GM23248 (cell line): ENCODE measurements at places on chromosomes 12 and 14.

DNA sequence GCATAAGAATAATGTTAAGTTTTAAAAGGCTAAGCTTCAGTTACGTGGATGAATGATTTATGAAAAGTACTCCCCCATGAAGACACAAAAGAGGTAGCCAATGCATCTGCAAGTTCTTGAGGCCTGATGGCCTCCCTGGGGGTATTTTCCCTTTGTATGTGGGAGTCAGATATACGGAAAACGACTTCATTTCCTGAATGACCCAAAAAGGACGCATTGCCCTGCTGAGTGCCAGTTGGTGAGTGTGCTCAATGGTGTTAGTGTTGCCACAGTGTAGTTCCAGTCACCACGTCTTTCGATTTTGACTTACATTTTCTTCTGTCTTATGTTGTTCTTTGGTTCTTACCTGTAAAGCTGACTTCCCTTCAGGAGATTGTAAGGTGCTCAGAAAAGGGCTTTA lies 8.0 kb downstream of the ETV6 start:
- DNase-seq: peak; percentile 30

DNA sequence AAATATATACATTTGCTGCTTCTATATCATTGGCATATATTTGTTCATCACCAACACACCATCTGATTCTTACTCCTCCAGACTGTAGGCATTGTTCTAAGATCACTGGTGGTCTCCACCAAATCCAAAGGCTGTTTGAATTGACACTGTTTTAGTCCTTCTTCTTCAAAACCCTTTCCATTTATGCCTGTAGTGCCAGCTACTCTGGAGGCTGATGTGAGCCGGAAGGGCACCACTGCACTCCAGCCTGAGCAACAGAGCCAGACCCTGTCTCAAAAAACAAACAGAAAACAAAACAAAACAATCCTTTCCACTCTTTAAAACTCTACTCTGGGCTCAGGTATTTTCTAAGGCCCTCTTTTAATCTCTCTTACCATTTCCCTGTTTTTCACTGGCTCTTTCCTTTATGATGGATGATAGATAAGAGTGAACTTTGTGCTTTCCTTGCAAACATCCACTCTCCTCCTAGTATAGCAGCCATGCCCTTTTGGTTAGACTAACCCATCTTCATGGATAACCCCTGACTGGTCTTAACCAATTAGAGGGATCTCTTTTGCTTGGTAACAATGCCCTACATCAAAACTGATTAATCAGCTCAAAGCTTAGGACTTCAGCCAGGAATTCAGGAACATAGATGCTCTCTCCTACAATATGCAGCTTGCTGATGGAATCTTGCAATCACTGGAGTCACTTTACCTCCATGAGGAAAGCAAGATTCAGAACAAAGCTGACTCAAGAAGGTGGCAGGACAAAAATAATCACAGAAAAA lies 24.9 kb downstream of the SPTSSA start:
- DNase-seq: no peak

- DNase-seq: no peak
These were observed 163.6 kb downstream of the BRMS1L start for GRCh38 chr14:35989736-35990135.

DNA sequence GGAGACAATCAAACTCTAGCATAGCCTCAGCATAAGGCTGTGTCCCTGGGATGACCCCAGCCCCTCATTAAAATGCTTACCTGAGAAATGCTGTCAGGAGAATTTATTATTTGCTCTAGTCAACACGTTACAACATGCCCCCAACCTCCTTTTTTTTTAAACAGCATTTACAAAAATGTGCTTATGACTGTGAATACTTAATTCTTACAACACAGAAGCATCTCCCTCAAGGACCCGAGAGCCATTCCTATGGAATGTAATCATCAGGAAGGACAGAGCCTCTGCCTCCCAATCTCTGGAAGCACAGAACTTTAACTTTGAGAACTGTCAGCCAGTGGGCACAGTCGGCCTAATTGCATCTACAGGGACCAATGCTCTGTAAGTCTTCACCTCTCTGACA lies 136.6 kb upstream of the OVCH1 start:
- DNase-seq: peak; percentile 52

DNA sequence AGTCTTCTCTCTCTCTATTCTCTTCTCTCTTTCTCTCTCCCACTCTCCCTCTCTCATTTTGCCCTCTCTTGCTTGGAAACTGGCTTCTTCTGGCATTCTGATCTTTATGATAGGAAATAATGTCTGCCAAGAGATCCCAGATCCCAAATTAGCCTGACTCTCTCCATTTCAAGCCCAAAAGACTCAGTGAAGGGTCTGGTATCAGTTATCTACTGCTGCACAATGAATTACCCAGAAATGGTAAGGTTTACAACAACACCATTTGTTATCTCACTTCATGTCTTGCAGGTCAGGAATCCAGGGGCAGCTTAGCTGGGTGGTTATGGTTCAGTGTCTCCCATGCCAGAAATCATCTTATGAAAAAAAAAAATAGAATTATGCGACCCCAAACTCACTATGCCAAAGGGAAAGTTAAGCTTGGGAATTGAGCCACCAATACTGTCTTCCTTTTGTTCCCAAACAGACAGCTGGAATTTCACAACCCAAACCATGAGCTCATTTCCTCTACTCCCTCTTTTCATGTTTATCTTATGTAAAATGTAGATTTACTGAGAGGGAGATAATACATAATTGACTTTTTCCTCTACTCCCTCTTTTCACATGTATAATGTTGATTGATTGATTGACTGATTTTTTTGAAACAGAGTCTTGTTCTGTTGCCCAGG lies 67.8 kb upstream of the FICD start:
- DNase-seq: peak; percentile 51

GRCh38 chr12:15956413-15957185 lies 45.5 kb downstream of the DERA start:
- DNase-seq: no peak

DNA sequence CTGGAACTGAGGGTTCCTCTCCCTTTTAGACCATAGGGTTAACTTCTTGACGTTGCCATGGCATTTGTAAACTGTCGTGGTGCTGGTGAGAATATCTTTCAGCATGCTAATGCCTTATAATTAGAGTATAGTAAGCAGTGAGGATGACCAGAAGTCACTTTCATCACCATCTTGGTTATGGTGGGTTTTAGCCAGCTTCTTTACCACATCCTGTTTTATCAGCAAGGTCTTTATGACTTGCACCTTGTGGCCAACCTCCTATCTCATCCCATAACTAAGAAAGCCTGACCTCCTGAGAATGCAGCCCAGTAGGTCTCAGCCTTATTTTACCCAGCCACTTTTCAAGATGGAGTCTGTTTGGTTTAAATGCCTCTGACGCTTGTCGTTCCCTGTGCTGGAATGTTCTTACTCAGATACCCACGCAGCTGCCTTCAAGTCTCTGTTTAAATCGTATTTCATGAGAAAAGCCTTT lies 44.2 kb downstream of the BBS10 start:
- no peak for DNase-seq

DNA sequence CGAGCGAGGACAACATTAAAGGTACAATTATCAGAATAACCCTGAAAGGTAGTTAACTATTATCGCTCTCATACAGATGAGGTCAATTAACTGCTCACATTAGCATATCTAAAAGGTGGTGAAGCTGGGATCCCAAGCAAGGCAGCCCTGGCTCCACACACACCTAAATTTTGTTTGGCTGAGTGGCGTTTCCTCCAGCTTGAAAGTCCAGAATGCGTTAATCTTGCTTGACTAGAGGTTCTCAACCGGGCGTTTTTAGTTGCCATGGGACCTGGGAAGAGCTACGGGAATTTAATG lies 531 bp downstream of the DLGAP5 start:
- peak; percentile 40 for DNase-seq

DNA sequence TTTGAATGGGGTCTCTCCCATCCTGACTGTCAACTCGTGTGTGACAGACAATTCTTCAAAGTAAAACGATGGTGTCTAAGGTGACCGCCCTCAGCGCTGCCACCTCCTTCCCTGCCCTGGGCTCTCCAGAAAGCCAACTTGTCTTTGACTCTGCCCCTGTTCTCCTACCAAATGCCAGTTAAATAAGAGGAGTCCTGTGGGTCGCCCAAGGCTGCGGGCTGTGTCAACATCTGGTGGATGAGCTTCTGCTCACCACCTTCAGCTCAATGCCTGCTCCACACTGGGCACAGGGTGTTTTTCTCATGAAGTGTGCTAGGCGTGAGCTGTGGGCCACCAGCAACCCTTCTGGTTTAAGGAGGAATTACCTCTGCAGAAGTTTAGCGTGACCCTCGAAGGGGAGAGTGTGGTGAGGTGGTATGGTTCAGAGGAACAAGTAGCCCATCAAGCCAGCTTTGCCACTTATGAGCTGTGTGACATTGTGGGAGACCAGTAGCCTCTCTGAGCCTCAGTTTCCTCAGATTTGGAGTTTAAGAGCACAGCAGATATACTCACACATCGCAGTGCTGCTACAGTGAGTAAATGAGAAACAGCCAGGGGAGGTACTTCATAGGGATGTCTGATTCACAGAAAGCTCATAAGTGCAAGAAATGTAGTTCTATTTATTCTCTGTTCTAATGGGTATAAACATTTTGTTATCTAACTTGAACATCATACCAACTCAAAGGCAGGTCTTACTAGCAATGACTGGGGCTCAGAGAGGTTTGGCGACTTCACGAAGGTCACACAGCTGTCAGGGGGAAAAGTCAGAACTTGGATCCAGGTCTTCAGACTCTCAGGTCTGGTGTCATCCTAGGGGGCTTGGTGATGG lies 12.1 kb downstream of the SERPINA1 start:
- no peak for DNase-seq

DNA sequence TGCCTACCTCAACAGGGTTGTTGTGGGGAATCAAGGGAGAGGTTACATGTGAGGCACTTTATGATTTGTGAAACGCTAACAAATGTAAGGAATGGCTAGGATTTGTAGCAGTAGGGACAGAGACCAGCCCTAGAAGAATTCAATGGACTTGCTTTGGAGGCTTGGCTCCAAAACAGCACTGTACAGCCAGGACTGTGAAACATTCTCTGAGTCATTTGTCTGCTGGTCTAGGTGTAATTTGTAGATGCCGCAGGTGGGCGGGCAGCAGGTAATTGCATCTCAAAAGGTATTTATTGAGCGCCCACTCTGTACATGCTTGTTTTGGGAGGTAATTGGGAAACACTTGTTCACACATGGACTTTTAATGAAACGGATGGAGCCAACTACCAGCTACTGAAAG lies 11.4 kb downstream of the SLC7A8 start:
- peak; percentile 27 for DNase-seq

- DNase-seq: no peak
These were observed 84.5 kb downstream of the ZFP36L1 start for GRCh38 chr14:68708343-68708742.

- peak; percentile 75 for DNase-seq
These were observed 1.1 kb downstream of the MSRB3 start for GRCh38 chr12:65279369-65280112.

- DNase-seq: no peak
These were observed 108.9 kb downstream of the GPR135 start for GRCh38 chr14:59356312-59356711.

- peak; percentile 18 for DNase-seq
These were observed 129.3 kb upstream of the RAP1B start for GRCh38 chr12:68481181-68481941.

DNA sequence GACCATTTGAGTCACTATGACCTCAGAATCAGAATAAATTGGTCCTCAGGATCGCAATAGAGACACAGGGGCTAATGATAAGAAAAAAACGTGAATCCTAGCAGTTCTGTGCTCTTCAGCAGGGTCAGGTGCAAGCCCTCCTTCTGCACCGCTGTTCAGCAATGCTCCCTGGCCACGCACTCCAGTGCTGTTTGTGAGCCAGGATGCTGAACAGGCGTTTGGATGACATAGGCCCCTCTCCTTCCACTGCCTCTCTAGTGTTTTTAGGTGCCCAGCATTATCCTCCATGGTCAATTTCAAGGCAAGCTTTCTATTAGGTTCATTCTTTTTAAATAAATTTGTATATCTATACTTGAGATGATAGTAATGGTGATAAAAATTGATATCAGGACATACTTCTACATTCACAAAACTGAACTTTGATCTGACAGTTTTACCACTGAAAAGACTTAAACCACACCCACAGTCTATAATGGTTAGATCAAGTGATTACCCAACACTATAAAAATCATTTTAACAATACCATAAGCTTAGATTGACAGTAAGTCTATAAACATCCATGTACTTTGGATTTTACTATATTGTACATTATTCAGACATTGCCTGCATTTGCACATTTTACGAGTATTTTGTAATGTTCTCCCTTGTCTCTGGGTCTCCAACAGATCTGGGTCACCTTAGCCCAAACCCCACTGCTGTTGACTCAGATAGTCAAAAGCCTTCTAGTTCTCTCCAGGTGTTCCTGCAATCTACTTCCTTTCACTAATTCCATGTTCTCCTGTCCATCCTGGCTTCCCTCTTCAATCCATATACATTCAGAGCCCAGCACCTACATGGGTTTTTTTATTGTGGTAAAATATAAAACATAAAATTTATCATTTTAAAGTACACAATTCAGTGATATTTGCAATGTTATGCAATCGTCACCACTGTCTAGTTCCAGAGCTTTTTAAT lies 114.9 kb upstream of the COCH start:
- no peak for DNase-seq

- peak; percentile 18 for DNase-seq
These were observed 197.8 kb upstream of the PRKD1 start for GRCh38 chr14:30125322-30125979.

GRCh38 chr12:101891462-101891971 lies 14.1 kb downstream of the DRAM1 start:
- DNase-seq: peak; percentile 80

DNA sequence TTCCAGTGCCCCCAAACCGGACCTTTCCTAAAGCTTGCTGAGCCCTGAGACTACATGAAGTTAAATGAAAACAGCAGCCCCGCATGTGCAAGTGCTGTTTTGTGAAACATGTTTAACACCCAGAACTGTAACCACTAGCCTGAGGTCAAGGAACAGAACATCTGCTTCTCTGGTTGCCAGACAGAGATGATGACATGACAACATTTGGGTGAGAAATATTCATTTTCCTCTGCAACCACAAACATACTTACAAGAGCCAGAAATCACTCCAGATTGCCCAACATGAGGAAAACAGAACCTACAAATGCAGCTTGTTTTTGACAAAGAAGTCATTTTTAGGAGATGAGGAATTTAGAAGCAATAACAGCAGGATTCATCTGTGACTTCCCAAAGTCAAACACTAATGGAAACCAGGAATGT lies 110.4 kb downstream of the BCAT1 start:
- peak; percentile 88 for DNase-seq

- DNase-seq: no peak
These were observed 2.6 kb downstream of the NPC2 start for GRCh38 chr14:74490486-74490885.

GRCh38 chr14:29741909-29742401 lies 185.7 kb downstream of the PRKD1 start:
- peak; percentile 46 for DNase-seq
